ENCODE measurements at places on chromosomes 16 and 17.

- DNase-seq: no peak
Observed at GRCh38 chr17:59520251-59520650, 45.2 kb upstream of the DHX40 start.

DNA sequence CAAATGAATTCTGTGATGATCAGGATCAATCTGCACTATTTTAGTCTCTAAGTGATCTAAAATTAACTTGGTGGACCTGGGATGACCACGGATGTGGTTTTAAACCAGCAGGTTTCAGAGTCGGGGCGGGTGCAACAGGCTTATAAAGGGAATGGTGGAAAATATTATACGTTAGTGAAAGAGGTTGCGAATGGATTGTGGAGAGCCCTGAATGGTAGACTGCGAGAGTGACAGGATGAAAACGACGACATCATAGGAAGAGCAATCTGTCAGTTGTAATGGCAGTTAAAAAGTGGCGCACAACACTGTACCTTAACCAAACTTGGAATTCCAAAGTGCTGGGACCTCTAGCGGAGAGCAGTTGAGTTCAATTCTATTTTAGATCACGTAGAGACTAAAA lies 1.2 kb upstream of the CYB5B start:
- DNase-seq: no peak

- no peak for DNase-seq
Observed at GRCh38 chr17:2008332-2009126, 16.6 kb downstream of the RTN4RL1 start.

GRCh38 chr16:23595246-23595950 lies 718 bp downstream of the NDUFAB1 start:
- no peak for DNase-seq

GRCh38 chr17:55421179-55421934 lies at the start of gene MMD:
TSS of gene MMD (minus strand) at chr17:55421835. CDS start at chr17:55421695, 140 bp downstream.
- no peak for DNase-seq

- no peak for DNase-seq
Observed at GRCh38 chr17:15914400-15915170, 30.3 kb upstream of the ADORA2B start.

- no peak for DNase-seq
Observed at GRCh38 chr17:41308251-41308917, 725 bp downstream of the KRTAP16-1 start.

- no peak for DNase-seq
Observed at GRCh38 chr17:72008236-72008876, 112.5 kb upstream of the SOX9 start.

DNA sequence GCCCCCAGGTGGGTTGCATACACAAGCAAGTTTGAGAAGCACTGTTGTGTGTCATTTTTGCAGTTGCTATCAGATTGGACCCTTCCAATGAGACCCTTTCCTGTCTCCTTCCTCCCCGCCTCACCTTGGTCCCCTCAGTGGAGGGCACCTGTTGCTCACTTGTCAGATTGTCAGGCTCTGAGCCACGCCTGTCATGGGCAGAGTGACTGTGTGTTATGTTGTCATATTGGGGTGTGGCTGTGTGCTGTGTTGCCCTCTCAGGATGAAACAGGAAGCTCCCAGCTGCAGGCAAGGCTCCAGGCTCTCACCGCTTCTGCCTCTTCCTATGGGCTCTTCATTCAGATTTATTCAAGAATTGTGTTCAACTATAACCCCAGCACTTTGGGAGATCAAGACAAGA lies 302.9 kb downstream of the CPPED1 start:
- DNase-seq: no peak

DNA sequence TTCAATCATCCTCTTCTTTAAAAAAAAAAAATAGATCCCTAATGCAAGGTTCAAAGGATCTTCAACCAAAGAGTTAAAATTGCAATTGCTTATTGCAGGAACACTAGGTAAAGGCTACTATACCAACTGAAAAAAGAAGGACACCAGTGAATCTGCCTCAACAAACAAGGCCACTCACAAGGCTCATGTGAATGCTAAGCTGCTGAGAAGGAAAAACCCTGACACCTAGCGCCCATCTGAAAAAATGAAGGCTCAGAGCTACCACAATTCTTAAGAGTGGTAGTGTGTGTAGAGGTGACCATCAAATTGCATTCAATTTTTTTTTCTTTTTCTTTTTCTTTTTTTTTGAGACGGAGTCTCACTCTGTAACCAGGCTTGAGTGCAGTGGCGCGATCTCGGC lies 201.6 kb upstream of the C17orf78 start:
- no peak for DNase-seq

GRCh38 chr16:77298418-77299360 lies 99.5 kb downstream of the SYCE1L start:
- DNase-seq: no peak

DNA sequence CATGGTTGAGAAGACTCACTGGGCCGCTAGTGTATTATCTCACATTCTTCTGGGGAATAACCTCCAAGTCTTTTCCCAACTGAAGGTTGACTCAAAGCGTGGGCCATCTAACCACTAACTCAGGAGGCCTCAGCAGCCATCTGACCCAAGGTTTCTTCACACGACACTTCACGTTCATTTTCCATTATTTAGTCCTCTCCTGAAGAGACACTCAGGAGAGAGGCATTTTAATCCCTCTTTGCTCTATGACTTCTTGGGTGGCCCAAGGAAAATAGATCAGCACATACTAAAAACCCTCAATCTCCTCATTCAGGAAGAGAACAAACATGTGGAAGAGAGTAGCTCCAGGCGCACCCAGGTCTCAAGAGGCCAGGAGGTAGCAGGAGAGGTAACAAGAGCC lies 252.8 kb upstream of the FOXF1 start:
- no peak for DNase-seq

DNA sequence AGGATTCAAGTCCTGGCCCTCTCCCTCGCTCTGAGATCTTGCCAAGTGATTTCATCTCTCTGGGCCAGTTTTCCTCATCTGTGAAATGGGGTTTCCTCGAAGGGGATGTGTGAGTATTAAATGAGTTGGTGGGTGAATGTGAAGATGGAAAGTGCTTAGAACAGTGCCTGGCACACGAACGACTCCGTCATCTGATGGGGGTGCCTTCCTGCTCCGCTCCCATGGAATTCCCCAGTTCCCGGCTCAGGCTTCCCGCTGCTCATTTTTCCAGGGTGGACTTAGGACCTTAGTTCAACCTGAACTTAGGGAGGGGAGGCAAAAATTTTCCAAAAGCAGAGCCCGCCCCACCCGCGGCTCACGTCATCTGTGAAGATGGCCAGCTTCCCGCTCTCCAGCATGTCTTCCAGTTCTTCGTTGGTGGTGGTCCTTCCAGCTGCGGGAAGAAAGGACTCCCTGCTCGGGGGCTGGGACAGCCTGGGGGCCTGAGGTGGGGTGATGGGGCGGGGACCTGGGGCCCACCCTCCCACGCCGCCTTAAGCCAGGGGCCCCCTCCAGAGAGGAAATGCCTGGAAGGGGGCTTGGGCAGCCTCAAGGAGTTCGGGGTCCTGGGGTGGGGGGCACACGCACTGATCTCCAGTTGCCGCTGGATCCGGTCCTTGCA lies 11.4 kb downstream of the HSD3B7 start:
- no peak for DNase-seq

GRCh38 chr17:28698253-28698941 lies 13.3 kb downstream of the PROCA1 start:
- DNase-seq: no peak

DNA sequence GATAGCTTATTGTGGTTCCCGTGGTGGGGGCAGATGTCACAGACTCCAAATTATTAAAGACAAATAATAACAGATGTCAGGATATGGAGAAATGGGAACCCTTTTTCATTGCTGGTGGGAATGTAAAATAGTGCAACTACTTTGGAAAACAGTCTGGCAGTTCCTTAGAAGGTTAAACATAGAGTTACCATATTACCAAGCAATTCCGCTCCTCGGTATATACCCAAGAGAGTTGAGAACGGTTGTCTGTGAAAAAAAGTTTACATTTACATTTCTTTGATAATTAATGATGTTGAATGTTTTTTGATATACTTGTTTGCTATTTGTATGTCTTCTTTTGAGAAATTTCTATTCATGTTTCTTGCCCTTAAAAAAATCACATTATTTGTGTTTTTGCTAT lies 41.2 kb downstream of the OR1D5 start:
- DNase-seq: no peak

DNA sequence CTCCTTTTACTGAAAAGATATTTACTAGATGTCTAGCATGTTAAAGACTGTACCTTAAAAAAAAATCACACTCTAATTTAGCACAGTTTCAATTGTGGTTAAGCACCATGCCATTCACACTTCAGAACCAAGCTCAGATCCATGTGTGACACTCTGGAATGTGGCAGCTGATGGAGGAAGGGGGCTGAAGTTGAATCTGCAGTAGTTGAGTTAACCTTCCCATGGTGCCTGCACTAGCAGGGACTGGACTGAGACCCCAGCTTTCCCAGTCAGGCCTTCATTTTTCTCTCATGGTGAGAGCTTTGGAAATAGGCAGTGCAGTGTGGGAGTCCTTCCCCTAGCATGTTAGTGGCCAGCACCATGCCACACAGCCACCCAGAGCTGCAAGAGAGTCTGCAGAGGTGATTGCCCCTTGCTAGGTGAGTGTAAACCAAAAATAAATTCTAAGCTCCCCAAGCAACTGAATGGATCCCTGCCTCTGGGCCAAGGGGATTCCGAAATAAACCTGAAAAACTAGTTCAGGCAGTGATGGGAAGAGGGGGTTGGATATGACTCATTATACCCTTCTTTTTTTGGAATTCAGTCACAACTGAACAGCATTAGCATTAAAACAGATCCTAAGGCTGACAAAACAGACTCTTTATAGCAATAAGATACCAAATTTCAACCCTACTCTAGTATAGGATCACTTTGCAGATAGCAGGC lies 208.5 kb downstream of the WWOX start:
- no peak for DNase-seq

GRCh38 chr17:65696739-65697394 lies 135.4 kb upstream of the AXIN2 start:
- no peak for DNase-seq

- no peak for DNase-seq
Observed at GRCh38 chr16:31487720-31488467, 5.0 kb downstream of the SLC5A2 start.

DNA sequence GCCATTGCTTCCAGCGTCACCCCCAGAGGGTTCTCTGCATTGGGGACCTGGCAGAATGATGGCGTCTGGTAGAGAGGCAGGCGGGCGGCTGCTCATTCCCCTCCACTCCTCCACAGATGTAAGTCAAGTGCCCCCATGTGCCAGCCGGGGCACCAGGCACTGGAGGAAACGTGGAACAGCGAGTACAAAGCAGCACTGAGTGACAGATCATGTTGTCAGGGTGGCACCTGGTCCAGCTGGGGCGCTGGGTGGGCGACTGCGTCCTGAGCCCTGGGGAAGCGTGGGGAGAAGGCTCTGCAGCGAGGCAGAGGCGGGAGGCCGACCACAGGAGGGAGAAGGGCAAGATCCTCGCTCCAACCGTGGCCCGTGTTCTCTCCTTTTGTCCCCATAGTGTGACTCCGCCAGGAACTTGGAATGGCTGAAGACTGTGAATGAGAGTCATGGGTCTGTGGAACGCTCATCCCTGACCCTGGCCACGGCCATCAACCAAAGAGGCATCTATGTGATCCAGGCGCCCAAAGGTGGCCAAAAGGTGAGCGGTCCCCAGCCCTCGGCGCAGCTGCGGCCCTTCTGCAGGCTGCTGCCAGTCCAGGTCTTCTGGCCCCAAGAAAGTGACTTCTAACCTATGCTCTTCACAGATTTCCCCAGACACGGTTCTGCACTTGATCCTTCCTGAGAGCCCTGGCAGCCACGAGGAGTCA lies 76.7 kb downstream of the RNF213 start:
- no peak for DNase-seq
